Hematopoietic multipotent progenitor cell (in vitro differentiated cells): ENCODE measurements at places on chromosomes 6 and 20.

- no peak for DNase-seq
These were observed 588.2 kb upstream of the NRSN1 start for GRCh38 chr6:23537828-23538227.

- DNase-seq = no peak
These were observed 98.8 kb downstream of the SOD2 start for GRCh38 chr6:159594106-159594749.

DNA sequence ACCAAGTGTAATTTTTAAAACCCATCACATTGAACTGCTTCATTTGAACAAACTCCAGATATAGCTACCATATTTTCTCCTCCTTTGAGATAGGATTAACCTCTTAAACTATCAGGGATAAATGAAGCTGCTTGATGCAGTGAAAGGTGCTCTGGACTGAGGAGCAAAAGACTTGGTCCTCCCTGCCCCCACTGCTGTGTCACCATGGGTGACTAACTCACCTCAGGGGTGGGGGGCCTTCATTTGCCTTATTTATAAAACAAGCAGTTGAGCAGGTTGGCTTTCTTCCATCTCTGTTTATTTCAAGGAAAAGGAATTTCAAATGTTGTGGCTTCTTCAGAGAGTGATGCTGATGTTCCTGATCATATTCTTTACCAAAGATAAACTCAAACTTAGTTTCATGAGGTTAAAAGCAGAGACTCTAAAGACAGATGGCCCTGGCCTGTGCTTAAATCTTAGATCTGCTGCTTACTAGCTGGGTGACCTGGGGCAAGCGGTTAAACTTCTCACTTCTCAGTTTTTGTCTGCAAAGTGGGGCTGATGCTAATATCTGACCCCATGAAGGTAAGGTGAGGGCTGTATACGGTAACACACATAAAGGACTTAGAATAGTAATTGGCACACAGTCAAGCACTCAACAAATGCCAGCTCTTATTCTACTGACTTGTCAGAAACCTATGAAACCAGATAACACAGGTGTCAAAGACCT, 50.5 kb downstream of the FHL5 start:
- no peak for DNase-seq

DNA sequence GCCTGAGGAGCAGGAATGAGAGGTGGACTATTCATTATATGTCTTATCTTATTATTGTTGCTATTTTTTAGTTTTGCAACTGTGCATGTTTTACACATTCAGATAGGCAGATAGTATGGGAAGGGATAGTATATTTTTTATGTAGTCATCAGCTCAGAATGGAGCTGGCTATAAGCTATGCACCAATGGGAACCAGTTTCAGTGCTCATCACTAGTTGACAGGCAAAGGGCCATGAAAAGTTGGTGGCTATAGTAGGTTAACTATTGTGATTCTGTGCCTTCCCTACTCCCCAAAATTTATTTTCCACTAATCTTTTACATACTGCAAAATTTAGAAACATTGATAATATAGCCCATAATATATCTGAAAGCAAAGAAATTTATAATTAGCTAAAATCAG, 5.3 kb upstream of the UBD start:
- no peak for DNase-seq

- DNase-seq = no peak
These were observed 35.3 kb downstream of the METTL24 start for GRCh38 chr6:110322874-110323242.

GRCh38 chr6:4664117-4664626, 112.0 kb upstream of the CDYL start:
- DNase-seq = no peak

DNA sequence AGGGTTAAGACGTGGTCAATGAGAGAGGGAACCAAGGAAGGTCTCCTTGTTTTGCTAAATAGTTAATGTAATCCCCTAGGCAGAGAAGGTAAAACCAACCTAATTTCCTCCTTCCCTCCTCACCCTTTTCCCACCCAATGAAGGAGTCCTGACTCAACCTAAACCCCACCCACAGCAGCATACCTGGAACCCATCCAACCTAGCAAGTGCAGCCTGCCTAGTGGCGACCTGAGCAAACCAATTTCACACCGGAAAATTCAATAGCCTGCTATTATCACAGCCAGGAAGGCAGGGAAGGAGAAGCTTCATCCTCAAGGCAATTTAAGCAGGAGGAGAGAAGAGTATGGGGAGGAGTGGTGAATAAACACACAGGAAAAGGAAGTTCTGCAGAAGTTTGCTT, 46.9 kb downstream of the OSTM1 start:
- no peak for DNase-seq

- DNase-seq = no peak
These were observed 38.1 kb downstream of the IYD start for GRCh38 chr6:150406948-150407347.

GRCh38 chr20:59151820-59152219, 11.8 kb upstream of the ZNF831 start:
- DNase-seq = no peak

DNA sequence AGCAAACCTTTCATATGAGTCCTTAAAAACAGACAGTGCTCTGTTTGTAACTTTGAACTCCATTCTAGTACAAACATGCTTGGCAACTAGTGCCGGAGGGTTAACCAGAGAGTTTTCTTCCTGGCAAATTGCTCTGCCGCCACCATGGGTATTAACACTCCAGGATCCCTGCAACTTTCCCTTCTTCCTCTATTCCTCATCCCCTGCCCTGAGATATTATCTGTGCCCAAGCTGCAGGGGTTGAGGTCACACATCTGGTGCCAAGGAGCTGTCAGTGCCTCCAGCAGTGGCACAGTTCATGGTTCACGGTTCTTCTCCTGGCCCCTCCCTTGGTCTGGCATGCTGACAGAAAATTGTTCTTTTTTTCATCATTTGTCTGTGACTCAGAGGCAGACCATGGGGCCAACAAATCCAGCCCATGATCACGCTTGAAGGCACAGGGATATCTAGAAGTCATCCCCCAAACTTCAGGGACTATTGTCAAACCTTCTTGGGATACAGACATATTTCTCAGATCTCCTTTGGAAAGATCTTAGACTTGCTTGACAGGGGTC, 77.5 kb downstream of the ATXN1 start:
- peak; percentile 77 for DNase-seq

DNA sequence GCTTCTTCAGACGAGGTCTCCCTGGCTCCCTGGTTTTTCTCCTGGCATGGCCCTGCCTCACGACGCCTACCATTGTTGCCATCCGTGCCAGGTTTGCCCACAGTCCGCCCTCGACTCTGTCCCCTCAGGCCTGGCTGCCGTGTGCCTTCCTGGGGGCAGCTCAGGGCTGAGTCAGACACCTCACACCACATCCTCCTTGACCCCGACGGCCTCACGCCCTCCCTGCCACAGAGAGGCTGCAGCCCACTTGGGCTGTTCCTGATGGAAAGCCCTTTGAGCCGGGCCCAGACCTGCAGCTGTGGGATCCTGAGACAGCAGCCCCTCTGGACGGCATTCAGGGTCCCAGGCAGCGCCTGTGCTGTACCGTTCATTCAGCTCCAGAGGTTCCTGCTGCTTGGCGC, 108.3 kb downstream of the PSMB1 start:
- no peak for DNase-seq

DNA sequence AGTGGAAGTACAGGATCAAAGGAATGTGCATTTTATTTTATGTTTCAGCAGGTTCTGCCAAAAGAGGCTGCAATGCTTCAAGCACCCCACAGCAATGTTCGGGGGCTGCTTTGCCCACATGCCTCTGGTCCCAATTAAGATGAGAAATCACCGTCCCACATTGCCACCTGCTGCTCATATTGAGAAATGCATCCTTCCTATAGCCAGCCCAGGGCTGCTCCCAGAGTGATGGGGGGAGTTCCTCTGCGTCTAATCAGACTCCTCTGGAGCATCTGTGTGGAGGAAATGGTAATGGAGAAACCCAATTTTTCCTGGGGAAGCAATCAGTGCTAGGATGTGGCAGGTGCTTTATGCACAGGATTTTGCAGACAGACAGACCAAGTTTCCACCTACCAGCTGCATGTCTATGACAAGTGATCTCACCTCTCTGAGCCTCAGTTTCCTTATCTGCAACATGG, 33.7 kb downstream of the PTGIS start:
- peak; percentile 86 for DNase-seq

- no peak for DNase-seq
These were observed 16.7 kb upstream of the CLIC5 start for GRCh38 chr6:46032110-46032998.

- no peak for DNase-seq
These were observed 2.0 kb upstream of the ZNFX1 start for GRCh38 chr20:49279677-49280462.

GRCh38 chr6:83086751-83087150, 19.3 kb downstream of the DOP1A start:
- no peak for DNase-seq

DNA sequence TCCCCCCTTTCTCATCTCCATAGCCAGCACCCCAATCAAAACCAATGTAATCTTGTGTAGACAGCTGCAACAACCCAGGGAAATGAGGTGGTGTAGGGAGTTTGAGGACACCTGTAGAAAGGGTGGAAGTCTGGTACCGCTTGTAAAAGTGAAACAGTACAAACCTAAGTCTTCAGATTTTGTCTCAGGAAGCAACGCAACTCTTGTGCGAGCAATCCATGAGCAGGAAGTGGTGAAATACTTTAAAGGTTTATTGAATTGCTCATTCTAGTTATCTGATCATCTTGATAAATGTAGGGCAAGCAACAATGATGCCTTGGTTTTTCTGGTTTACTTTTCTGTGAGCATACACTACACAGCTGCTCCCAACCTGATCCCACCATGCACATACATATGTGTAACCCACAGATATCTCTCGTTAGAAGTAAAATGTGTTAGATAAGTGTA, 71.1 kb upstream of the THEMIS start:
- DNase-seq = no peak

- DNase-seq = no peak
These were observed 94.0 kb upstream of the HIVEP1 start for GRCh38 chr6:11917951-11918738.

DNA sequence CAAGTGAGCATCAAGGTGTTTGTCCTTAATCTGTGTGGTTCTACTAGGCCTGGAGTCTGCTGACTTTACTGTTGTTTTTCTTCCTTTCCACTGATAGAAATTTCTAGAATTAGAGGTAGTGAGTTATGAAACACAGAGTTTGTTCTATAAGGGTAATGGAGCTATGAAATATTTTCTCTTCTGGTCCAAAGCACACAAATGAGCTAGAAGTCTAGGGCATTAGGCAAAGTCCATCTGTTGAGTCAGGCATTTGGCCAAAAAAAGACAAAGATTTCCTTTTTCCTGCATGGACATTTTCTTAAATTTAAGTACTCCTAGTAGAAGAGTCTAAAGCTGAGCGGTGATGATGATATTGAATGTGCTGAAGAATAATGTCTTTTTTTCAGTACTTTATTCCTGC, 174.3 kb upstream of the STXBP5 start:
- DNase-seq = no peak

GRCh38 chr6:16894301-16894700, 133.0 kb upstream of the ATXN1 start:
- DNase-seq = no peak

DNA sequence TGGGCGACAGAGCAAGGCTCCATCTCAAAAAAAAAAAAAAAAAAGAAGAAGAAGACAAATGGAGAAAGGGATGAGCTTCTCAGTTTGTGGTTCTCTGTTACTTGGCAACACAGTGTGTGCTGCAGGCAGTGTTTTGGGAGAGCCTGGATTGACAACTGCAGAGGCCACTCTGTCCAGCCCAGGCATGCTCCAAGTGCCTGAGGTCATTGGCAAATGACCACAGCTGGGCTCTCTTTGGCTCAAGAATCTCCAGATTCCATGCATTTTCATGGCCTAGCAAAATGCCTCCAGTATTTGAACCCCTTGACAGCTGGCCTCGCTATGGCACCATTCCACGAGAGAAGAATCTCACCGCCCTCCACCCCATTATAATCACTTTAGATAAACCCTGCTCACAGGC, 126.2 kb downstream of the ANKRD60 start:
- DNase-seq = no peak

- no peak for DNase-seq
These were observed 221.1 kb upstream of the ID4 start for GRCh38 chr6:19616022-19616421.

DNA sequence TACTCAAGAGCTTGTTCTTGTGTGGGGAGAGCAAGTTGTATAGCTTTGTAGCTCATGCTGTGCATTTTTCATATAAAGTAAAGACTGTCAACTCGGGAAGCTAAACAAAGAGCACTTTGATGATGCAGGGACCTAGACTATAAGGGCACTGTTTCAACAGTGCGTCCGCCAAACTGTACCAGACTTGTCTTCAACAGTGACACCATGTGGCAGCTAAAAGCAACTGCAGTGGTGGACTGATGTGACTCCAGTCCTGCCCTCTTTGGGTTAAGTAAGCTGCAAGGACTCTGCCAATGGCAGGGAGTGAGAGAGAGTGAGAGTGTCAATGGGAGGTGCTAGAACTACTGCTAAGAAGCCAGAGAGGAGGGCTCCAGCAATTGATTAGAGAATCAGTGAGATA, 48.1 kb upstream of the MC3R start:
- no peak for DNase-seq

GRCh38 chr6:155245831-155246230, 18.0 kb upstream of the CLDN20 start:
- no peak for DNase-seq

DNA sequence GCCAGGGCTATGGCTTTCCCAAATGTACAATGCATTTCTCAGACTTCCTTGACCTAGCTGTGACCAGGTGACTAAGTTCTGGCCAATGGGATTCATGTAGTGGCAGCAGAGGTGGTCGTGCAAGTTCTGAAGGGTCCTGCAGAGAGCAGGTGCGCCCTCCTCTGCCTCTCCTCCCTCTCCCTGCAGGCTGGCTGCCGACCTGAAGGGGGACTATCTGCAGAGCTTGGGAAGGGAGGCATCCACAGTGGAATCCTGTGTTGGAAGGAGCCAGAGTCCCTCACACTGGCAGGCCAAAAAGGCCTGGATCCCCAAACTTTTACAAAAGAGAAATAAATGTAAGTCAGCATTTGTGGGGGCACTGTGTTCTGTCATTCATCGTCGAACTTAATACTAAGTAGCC, 66.6 kb downstream of the CDH26 start:
- DNase-seq = no peak

GRCh38 chr6:155770856-155771255, 315.2 kb upstream of the NOX3 start:
- DNase-seq = no peak

GRCh38 chr6:15326067-15326614, 80.3 kb downstream of the JARID2 start:
- DNase-seq = no peak

GRCh38 chr20:56630506-56631317, 1.6 kb downstream of the TFAP2C start:
- DNase-seq = no peak

DNA sequence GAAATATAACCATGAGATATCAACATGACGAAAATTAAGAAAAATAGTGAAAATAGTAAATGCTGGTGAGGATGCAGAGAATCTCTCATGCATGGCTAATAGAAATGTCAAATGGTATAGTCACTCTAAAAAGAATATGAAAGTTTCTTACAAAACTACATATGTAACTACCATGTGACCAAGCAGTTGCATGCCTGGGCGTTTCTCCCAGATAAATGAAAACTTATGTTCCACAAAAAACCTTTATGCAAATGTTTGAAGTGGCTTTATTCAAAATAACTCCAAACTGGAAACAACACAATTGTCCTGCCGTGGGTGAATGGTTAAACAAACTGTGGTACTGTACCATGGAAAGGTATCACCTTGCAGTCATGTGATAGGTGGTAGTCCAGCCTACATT, 112.4 kb downstream of the HDGFL1 start:
- DNase-seq = no peak
